ENCODE measurements at places on chromosomes 11 and 22.

DNA sequence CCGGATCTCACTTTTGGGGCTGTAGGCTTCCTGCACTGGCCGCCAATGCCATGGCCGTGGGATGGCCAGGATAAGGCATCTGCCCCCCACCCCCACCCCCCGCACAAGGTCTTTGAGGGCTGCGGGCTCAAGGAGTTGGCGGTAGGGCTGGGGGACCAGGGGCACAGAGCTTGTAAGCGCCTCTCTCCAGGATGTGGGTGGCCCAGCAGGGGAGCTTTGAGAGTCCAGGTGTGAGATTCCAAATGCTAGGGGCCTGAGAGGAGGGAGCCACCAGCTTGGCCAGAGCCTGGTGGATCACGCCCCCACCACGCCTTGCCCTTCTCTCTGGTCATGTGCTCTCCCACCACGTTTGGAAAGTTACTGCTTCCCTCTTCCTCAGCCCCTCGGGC lies 5.0 kb downstream of the CD81 start:
- DNase-seq = no peak

- no peak for DNase-seq
Measured at GRCh38 chr11:46055371-46055770, 65.9 kb downstream of the PHF21A start.

- no peak for DNase-seq
Measured at GRCh38 chr11:120932305-120932915, 91.5 kb upstream of the TBCEL start.

DNA sequence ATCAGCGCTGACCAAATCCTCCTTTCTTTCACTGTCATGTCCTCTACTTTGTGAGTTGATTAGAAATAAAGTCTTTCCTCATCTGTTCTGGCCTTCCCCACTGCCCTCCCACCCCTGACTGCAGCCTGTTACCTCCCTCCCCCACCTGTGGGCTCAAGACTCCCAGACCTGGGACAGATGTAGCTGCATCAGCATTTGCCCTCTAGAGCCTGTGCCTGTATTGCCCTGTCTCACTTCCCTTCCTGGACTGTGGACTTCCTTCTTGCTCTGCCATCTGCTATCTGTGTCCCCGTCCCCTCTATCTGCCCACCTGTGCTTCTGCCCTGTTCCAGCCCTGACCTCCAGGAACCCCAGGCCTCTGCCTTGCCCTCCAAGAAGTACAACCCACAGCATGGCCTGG lies 122.5 kb downstream of the GALNT18 start:
- DNase-seq = no peak

DNA sequence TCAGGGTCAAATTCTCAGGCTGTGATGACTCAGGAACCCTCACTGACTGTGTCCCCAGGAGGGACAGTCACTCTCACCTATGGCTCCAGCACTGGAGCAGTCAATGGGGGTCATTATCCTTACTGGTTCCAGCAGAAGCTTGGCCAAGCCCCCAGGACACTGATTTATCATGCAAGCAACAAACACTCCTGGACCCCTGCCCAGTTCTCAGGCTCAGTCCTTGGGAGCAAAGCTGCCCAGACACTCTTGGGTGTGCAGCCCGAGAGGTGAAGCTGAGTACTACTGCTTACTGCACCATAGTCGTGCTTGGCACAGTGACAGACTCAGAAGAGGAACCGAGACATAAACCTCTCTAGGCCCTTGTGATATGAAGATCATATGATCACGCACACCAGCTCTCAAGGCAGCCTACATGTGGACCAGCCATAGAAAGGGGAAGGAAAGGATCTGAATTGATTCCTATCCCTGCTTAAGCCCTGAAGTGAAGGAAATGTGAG lies 58.2 kb downstream of the ZNF280B start:
- no peak for DNase-seq

- DNase-seq = no peak
Measured at GRCh38 chr11:19199048-19199447, 2.7 kb downstream of the CSRP3 start.

GRCh38 chr11:9969068-9969467 lies 305.2 kb downstream of the SWAP70 start:
- DNase-seq = no peak

GRCh38 chr11:14932447-14932846 lies 39.7 kb downstream of the CALCA start:
- DNase-seq = no peak

DNA sequence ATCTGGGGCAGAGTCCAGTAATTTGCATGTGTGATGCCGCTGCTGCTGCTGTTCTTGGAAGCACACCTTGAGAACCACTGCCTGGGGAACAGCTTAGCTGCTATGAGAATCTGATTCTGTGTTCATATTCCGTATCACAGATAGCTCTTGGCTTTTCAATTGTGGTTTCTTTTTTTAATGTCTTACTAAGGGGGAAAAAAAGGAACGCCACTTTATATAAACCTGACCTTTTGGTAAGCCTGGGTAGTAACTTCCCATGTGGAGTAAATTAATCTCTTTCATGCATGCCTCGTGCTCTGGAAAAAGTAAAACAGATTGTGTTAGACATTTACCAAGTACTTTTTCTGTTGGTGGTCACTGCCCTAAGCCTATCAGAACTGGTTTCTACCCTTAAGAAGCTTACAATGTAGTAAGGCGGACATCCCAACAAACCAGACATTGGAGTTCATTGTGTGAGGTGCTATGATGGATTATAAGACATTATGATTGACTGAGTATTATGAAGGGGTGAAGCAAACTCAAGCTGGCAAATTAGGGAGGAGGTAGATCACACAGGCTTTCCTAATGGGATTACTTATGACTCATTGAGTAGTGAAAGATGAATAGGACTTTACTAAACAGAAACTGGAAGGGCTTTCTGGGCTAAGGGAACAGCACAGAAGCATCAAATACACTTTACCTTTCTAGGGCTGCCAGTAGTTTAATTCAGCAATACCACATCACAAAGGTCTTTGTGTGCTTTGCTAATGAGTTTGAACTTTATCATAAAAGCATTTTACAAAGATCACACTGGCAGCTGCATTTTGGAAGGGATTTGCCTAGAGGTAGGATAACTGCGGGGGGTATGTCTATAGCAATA lies 64.7 kb downstream of the MAML2 start:
- DNase-seq = no peak

- DNase-seq = no peak
Measured at GRCh38 chr22:35812600-35812999, 94.9 kb downstream of the APOL5 start.

- DNase-seq = no peak
Measured at GRCh38 chr22:38835888-38836301, 7.9 kb downstream of the NPTXR start.

- peak; percentile 36 for DNase-seq
Measured at GRCh38 chr11:44564670-44565210, 723 bp upstream of the CD82 start.

DNA sequence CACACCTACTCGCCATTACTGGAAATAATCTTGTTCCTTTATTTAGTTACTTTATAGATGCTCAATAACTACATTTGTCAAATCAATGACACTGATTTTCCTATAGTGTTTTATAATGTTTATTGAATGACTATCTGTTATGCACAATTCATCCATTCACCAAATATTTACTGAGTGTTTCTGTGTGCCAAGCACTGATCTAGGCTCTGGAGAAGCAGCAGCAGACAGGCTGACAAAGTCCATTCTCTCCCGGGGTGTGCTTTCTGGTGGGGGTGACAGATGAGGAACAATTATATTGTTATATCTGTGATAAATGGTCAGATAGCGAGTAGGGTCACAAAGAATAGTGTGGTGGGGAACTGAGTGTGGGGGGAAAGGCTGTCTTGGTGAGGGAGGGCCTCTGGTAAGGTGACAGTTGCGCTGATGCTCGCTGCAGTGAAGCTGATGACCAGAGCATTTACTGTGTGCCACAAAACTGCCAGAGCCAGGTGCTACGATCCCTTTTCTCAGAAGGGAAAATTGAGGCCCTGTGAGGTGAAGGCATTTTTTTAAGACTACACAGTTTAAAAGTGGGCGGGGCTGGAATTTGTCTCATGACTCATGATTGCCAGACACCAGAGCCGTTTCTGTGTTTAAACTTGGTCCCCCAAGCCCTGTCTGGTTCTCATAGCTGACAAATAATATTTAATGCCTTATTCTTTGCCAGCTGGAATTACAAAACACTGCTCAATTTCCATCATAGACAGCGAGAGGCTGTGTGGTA lies 10.2 kb downstream of the PACS1 start:
- peak; percentile 82 for DNase-seq

DNA sequence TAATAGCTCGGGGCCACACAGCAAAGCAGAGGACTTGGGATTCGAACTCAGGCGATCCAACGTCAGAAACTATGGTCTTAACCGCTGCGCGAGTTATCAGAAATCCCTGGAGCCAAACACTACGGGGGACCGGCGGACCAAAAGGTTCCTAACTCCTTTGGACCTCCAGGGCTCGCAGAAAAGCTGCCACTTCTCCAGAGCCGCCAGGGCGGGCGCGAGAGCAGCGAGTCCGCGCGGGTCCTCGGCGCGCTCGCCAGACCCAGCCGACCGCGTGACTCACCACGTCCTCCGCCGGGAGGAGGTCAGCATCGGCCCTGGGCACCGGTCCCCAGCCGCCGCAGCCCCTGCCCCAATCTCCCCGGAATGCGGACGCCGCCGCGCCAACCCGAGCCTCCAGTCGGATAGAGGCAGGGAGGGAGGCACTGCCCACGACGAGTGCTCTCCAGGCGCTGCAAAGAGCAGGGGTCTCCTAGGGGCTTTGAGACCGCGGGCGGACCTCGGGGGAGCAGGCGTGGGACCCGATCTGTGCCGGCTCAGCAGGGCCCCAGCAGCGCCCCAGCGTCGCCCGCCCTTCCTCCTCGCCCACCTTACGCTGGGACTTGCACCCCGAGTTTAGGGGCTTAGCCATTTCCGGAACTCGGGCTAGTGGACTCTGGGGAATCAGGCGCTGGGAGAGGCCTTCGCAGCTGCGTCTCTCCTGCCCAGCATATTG lies 6.2 kb upstream of the ALX4 start:
- no peak for DNase-seq

DNA sequence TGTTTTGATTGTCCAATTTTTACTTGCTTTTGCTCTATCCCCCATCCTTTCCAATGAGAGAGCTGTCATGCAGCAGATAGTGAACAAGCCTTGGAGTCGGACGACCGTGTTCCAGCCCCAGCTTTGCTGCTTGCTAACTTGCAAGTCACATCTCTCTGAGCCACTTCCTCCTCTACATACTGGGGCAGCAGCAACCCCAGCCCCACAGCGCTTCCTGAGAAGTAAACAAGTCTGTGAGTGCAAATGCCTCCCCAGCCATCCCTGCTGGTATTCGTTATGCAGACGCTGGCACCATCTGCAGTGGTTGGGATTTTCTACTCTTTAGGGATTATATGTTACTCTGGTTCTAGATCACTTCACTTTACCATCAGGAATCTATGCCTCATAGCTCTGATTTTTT lies 35.0 kb downstream of the TPBGL start:
- peak; percentile 73 for DNase-seq

- DNase-seq = no peak
Measured at GRCh38 chr22:42026705-42027104, 28.1 kb downstream of the WBP2NL start.

GRCh38 chr11:7019500-7020182 lies 505 bp downstream of the ZNF214 start:
- peak; percentile 6 for DNase-seq

GRCh38 chr11:15602785-15603567 lies 488.3 kb downstream of the INSC start:
- DNase-seq = no peak

DNA sequence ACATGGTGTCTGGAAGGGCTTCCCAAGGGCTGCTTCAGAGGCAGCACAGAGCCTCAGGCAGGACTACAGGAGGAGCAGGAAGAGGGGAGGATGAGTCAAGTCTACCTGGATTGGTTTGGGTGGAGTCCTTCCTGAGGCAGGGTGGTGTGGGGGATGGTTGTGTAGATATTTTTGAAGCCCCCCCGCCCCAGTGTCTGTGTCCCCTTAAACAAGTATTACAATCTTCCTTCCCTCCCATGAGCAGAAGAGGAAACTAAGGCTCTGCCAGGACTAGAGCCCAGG lies 34.7 kb upstream of the FCHSD2 start:
- DNase-seq = no peak

- DNase-seq = no peak
Measured at GRCh38 chr22:38347181-38347943, 30.1 kb upstream of the CSNK1E start.

GRCh38 chr11:67615728-67616430 lies 9.1 kb downstream of the NDUFV1 start:
- DNase-seq = no peak
